ENCODE measurements at places on chromosomes 3 and 15.

- DNase-seq: no peak
Observed at GRCh38 chr3:177229791-177230190, 32.5 kb upstream of the TBL1XR1 start.

DNA sequence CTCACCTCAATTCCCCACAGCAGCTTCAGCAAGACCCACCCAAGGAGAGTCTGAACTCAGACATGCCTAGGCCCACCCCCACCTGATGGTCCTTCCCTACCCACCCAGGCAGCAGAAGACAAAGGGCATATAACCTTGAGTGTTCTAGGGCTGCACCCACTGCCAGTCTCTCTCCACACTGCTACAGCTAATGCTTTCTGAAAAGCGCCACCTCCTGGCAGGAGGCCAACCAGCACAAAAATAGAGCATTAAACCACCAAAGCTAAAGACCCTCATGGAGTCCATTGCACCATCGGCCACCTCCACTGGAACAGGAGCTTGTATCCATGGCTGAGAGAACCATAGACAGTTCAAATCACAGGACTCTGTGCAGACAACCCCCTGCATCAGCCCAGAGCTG is 11.3 kb upstream of the RPL39L start:
- DNase-seq: no peak

DNA sequence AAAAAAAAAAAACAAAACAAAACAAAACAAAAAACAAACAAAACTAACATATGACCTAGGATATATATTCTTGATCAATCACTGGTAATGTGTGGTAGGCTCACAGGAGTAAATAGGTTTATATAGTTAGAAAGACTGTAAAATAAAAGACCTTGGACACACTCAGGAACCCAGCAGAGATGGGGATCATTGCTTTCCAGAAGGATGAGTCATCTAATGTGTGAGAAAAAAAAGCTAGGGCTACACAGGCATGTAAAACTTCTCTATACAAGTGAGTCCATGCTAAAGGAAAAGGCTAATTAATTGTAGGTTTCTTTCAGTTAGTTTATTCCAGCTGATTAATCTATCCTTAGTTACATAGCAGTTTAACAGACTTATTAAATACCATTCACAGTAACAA is 710.3 kb upstream of the ARPP21 start:
- no peak for DNase-seq

GRCh38 chr3:195247086-195247862 is 23.7 kb downstream of the XXYLT1 start:
- no peak for DNase-seq

GRCh38 chr3:71453822-71454511 is 129.6 kb downstream of the FOXP1 start:
- no peak for DNase-seq

DNA sequence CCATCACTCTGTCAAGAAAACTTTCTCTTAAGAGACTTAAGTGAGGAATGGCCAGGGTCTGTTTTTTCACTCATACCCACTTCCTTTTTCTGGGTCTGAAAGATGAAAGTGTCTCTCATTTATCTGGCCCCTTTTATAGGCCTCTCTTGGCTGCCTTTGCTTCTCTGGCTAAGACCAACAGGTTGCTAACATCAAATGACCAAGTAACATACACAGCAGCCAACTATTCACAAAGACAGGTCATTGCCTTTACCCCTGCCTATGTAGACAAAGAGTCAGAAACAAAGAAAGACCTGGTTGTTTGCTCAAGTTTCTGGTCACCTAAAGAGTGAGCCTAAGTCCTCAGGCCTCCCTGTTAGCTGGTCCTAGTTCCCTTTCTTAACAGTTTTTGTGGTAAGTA is 24.0 kb upstream of the CSTA start:
- no peak for DNase-seq

DNA sequence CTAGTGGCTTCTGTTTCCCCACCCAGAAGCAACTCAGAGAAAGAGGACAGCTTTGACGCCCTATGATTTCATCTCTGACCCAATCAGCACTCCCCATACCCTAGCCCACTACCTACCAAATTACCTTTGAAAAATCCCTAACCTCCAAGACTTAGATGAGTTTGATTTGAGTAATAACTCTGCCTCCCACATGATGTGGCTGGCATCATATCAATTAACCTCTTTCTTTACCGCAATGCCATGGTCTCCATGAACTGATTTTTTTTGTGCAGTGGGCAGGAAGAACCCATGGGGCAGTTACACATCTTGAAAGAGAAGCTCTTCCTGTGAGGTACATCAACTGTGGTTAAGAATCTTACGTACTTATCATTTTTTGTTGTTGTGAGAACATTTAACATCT is 25.5 kb upstream of the APOD start:
- DNase-seq: no peak

DNA sequence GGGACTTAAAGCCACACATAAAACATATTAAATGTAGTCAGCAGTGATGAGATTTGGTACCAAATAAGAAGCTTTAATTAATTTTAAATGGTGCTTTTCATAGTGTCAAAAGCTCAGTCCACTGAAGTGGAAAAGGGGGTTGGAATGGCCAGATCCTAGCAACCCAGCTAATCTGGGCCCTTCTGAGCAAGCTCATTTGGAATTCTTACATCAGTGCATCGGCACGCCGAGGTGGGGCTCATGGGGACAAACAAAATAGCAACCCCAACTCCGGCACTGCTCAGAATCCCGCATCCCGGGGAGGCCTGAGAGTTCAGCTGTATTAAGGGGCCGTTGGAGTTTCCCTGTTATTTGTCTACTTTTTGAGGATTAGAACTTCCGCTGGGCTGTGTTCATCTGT is 526.4 kb downstream of the SOX2 start:
- DNase-seq: no peak

DNA sequence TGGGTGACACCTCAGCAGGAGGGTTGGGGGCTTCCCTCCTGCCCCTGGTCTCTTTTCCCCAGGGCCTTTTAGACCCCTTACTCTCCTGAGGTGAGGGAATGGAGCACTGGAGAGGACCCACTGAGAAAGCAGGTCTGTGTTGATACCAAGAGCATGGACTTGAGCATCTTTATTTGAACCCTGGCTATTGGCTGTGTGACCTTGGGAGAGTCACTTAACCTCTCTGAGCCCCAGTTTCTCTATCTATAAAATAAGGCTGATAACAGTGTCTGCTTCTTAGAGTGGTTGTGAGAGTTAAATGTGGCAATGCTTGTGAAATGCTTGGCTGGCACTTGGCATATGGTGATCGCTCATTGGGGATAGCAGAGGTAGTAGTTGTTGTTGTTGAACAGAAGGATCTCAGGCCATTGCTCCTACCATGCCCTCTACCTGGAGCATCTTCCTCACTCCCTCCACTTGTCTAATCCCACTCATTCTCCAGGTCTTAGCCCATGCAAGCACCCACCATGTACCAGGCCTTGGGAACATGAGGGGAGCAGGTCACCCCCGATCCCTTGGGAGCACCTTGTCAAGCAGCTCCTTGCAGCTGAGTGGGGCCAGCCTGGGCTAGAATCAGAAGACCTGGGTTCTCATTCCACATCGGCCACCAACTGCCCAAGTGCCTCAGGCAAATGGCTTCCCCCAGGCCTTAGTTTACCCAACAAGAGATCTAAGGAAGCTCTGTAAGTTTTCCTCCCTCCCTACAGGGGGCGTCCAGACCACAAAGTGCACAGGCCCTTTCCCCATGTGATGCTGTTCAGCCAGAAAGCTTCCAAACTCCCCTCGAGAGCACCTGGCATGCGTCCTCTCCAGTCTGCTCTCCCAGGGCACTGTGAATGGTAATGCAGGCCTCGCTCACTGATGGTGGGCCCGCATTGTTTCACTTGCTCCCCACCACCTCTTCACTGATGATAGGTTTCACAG is 96.7 kb downstream of the LSM3 start:
- no peak for DNase-seq

DNA sequence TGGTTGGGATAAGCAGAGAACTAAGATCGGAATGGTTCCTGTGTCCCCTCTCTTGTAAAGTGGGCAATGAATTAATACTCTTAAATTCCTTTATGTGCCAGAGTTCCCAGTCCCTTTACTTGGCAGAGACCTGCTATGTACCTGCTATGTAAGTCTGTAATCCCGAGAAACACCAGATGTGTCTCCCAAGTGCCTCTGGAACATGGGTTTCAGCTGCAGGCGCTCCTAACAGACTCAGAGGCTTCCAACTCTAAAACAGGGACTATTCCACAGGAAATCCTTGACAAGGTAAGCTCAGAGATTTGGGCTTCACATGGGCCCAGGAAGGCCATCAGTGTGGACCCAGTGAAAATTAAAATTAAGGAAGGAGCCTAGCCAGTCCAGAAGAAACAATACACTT is 117.7 kb upstream of the PLCL2 start:
- no peak for DNase-seq

DNA sequence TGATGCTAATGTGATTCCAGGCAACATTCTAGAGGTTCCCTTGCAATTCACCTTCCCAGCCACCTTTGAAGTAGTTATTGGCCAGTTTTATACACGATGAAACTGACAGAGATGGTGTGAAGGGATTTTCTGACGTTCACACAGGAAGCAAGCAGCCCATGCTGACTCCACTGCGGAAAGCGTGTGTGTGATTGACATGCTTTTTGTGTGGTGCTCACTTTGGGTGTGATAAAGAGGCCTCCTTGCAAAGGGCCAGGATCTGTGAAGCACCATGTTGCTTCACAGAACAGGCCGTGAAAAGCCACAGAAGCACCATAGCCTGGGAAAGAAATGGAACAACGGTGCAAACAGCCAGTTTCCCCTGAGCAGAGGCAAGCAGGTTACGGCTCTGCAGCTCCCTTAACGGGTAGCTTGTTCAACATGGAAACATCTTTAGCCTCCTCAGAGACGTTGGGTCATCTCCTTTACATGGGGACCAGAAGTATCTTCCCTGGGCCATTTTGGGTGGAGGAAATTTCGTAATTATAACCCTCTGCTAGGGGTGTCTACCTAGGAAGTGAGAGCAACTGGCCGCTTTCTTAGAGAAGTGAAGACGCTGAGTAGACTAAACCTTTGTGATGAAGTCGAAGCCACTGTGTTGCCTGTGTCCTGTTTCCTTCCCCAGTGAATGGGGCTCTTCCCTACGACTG is 108.5 kb downstream of the APBA2 start:
- DNase-seq: no peak

- DNase-seq: no peak
Observed at GRCh38 chr15:74454764-74455500, 6.0 kb downstream of the UBL7 start.

GRCh38 chr3:107981471-107982111 is 109.2 kb downstream of the CD47 start:
- DNase-seq: no peak

GRCh38 chr15:93414576-93415231 is 325.7 kb upstream of the RGMA start:
- no peak for DNase-seq

DNA sequence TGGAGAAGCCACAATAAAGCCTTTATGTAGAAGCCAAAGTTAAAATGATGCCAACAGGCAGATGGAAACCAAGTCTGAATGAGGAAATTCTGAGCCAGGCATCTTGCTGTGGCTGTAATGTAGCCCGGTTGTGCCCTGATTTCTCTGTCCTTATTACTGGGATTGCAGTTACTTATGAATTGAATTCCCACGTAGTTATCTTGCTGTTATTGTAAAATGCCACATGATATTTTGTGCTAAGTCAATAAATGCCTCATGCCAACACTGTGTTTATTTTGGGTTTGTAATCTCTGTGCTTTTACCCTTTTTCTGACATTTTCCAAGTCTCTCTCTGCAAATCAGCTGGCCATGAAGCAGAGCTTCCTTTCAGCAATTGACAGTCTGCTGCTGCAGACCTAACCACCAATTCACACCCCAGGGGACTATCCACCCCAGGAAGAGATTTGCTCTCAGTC is 486.1 kb upstream of the GOLIM4 start:
- no peak for DNase-seq

DNA sequence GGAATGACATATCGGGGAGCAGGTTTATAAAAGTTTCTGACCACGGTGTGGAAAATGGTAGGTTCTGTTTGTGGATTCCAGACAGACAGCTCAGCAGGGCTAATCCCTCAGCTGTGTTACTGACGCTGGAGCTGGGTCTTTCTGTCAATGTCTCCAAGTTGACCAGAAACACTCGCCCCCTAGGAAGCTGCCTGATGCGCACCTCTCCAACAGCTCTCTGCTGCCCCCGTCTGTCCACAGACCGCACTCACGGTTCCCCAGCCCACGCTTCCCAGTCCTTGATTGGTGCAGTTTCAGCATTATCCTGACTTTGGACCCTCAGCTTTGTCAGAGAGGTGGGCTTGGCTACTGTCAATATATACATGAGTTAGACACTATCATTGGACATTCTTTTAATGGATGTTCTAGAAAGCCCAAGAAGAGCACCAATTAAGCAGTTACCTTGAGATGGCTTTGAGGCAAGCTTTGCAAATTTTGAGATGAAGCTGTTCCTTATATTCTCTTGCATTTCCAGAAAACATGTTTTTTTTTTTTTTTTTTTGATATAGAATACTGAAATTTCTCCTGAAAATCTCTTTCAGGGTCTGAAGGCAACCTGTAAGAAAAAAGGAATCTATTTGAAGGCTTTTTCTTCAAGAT is 98.9 kb upstream of the TBC1D5 start:
- peak; percentile 20 for DNase-seq

Data from HS-5 (cell line).